AG09319 (cell line): ENCODE measurements at places on chromosomes 12 and 14.

GRCh38 chr14:67167420-67168109 lies 21.7 kb upstream of the GARIN2 start:
- DNase-seq: no peak

DNA sequence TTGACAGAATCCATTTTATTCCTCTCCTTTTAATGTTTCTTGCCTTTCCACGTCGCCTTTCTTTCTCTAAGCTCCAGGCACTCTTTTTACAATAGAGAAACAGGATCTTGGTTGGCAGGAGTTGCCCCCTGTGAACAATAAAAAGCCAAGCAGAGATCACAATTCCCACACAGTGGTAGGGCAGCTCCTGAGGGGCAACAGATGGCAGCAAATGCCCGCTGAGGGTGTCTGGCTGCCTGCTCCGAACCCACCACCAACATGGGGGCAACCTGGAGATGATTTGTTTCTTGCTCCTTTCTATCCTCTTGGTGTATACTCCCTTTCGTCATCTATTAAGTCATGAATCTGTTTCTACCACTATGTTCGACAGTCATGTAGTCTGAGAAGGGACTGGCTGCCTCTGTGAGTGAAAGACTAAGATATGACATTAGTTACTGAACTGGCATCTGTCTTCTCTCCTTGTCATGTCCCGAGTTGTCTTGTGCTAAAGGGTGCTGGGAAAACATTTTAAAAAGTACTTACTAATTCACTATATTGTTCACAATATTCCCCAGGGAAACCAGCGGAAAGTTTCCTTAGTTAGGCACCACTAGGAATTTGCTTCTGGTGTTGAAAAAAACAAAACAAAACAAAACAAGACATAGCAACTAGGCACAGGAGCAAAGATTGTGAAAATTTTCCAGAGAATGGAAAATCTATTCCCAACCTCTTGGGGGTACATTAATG lies 170.1 kb downstream of the STXBP6 start:
- no peak for DNase-seq

DNA sequence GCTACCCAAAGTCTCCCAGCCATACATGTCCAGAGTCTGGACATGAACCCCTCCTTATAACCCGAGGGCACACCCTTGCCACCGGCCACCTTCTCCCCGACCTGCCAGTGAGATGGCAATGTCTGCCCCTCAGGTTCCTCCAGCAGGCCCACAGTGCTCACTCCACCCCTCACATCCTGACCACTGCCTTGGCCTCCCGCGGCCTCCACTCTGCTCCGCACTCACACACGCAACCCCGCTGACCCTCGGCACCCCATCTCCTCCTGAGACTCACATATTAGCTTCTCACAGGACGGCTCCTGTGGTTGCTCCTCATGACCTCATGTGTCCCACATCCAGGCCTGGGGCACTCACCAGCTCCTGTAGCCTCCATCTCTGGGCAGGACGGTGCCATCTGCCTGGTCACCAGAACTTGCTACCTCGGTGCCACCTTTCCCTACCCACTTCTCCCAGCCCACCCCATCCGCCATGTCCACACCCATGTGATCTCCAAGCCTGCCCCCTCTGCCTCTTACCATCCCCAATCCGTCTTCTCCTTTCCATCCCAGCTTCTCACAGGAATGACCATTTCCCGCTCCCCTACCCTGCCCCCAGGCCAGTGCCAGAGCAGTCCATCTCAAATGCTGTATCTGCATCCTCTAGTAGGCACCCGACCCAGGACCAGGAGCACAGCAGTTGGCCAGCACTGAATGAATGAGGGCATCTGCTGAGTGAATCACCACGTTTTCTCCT lies 198.6 kb upstream of the DIO3 start:
- DNase-seq: no peak

DNA sequence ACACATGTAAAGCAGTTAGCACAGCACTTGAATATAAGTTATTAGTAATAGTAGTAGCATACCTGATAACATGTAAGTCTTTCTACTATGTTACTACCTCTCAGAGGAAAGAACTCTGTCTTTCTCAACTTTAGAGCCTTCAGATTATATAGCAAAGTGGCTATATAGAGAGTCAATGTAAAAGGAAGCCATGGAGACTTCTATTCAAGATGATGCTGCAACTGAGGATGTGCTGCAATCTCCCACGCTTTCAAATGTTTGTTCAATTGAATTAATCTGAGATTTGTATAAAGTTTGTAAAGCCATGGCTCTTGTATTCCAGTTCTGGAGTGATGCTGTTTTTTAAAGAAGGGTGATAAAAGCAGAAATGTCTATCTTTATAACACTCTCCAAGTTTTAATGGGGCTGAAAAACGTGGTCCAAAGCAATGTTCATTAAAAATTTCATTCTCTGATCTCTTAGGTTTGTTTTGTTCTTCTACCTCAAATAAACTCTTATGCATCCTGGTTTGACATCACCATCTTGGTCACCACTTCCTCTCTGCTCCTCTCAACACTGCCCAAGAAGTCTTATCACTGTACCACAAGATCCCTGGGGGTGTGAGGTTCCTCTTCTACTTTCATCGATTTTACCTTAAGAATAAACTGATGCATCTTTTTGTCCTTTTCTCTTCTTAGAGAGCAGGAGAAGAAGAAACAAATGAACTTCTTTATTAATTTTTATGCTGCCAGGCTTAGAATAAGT lies 40.6 kb downstream of the C12orf42 start:
- DNase-seq: no peak

DNA sequence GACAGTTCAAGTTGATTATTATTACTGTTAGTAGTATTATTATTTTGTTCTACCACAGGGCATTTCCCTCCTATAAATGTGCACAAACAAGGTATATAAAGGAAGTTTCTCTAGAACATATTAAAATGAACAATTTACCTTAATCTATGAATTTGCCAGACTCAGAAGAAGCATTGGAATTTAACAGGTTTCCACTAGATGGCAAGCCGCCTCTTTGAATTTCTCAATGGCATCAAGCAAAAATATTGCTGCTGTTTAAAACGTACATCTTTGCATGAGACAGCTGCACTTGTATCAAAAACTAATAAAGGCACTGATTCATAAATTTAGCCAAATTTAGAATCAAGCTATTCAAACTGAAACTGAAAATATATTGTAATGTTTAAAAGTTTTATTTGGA lies 34.6 kb upstream of the MIS18BP1 start:
- DNase-seq: no peak

DNA sequence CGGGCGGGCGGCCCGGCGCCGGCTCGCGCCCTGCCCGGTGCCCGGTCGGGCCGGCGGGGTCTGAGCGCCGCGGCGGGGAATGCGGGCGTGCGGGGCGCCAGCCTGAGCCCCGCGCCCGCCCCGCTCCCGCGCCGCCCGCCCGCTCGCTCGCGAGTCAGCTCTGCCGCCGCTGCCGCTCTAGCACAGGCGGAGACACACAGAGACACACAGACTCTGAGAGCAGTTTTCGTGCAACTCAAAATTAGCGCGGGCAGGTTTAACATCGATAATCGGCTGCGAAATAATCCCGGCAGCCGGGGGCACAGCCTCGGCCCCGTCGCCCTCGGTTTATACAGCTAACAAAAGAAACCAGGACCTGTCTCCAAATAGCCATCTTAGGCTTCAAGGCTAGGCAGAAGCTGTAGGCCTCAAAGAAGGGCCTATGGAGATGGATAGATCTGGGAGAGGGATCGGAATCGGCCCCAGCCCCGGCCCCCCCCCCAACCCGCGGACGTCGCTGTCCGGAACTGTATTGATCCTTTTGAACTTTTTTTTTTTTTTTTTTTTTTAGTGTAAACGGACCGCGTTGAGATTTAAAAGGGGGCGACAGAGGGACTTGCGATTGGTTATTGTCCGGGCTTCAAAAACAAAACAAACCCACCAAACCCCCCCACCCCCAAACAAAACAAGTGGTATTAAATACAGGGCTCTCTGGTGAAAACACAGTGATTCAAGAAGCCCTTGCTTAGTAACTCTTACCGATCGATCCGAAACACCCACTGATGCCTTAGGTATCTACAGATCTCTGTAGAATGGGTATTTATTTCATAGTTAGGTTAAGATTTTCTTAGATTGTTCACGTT lies 1.1 kb downstream of the ARID2 start:
- DNase-seq: no peak

GRCh38 chr14:69149461-69150244 lies 3.3 kb downstream of the DCAF5 start:
- DNase-seq: no peak

DNA sequence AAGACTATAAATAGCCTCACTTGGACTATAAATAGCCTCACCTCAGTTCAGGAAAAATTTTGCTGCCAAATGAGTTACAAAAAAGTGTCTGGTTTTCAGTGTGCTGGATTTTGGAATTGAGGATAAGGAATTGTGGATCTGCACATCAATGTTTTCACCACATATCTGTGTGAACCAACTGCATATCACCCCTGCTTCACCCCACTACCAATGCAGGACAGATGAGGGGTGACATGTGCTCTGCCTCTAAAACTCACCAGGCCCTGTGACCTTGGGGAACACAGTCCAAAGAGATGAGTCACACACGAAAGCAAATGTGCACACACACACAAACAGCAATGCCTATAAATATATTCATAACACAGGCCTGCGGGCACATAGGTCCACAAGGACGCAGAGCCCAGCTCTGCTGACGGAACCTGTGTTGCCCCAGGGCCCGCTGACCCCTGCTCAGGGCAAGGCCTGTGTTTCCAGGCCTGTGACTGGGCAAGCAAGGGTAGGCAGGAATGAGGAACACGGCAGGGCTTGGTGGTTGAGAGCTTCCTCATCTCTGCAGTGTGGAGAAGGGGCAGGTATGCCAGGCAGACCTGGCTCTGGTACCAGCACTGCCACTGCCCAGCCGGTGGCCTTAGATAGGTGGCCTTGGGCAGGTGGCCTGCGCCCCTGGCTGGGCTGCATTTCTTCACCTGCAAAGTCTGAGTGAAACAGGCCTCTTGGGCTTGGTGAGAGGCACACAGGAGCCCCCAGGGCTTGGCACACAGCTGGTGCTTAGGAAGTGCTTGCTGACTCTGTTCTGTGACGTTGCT lies 82.4 kb downstream of the ARL6IP4 start:
- DNase-seq: no peak

- DNase-seq: no peak
These were observed 90.6 kb downstream of the PAPOLA start for GRCh38 chr14:96592591-96593386.

- DNase-seq: no peak
These were observed 191.9 kb downstream of the RAD51B start for GRCh38 chr14:68011406-68012028.

DNA sequence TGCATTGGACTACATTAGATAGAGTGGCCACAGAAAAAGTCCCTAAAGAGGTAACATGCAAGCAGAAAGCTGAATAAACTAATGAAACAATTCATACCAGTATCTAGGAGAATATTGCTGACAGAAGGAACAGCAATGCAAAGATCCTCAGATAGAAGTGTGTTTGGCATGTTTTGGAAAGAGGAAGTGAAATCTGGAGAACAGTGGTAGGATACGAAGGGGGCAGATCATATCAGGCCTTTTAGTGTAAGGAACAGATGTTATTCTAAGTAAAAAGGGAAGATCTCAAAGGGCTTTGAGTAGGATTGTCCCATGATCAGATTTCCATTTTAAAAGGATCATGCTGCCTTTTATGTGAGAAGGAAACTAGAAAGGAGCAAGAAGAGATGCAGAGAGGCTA lies 342.9 kb downstream of the PAWR start:
- DNase-seq: no peak

GRCh38 chr12:127052511-127053232 lies 1214.3 kb upstream of the TMEM132C start:
- no peak for DNase-seq

GRCh38 chr12:119211884-119212283 lies 33.2 kb downstream of the HSPB8 start:
- no peak for DNase-seq

- DNase-seq: no peak
These were observed 1322.1 kb downstream of the TMEM121 start for GRCh38 chr14:106848330-106849121.

DNA sequence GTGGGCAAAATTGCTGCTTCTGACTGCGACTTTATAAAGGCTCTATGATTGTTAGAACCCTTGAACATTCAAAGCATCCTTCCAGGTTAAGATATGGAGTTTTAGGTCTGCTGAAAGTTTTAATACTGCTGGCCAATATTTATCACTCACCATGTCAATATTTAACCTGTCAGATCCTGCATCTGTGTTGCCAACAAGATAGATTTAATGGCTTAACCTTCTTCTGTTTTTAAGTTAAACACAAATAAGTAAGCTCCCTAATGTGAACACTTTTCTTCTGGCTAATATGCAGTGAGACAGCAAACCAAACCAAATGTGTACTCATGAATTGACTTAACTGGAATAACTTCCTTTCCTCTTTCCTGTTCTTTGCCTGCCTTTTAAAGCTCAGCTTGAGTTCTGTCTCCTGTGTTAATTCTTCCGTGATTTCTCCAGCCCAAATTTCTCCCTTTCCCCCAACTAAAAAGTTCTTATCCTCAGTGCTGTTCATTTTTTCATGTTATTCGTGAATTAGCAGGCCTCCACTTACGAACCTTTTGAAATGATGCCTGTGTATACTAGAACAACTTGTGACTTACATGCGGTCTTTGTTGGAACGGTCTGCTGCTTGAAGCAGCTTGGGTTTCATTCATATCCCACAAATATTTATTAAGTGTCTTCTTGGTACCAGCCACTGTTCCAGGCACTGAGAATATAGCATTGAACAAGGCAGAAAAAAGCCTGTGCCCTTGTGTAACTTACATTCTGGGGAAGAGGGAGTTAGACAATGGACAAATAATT lies 9.1 kb downstream of the FBXW8 start:
- no peak for DNase-seq

- DNase-seq: no peak
These were observed 128.6 kb downstream of the ZFP36L1 start for GRCh38 chr14:68664225-68664681.

DNA sequence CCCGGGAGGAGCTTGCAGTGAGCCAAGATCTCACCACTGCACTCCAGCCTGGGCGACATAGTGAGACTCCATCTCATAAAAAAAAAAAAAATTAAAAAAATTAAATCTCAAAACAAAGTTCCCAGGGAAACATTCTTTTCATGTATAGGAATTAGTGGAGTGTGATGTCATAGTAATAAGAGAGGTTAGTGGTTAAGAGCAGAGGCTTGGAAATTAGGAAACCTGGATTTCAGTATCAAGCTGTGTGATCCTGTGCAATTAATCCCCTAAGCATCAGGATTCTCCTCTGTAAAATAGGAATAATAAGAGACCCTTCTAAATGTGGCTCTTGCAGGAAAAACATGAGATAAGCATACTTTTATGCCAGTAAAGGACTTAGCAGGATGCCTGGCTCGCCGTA lies 3.1 kb upstream of the TXNRD1 start:
- no peak for DNase-seq
